Aorta (tissue), 5 donors: ENCODE measurements at places on chromosomes 6 and 20. TPM values are rescaled to one million over a fixed set of nuclear protein-coding genes. Genes with fewer than 3 reads are reported as not detected.

DNA sequence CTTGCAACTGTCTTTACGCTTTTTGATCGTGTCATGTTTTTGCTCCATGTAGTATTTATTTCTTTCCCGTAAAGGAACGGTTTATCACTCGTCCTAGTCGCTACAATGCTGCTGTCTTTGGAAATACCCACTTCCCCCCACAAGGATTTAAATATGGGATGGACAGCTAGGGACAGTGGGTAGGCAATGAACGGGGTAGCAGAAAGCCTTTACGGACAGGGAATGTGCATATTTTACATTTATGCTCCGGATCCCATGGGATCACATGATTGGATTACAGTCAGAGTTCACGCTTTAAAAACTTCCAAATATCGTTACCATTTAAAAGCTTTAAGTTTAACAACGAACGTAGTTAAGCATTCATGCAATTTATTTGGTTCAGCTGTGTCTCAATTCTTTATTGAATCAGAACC is 1.2 kb downstream of the HIVEP1 start:
- no peak for DNase-seq

DNA sequence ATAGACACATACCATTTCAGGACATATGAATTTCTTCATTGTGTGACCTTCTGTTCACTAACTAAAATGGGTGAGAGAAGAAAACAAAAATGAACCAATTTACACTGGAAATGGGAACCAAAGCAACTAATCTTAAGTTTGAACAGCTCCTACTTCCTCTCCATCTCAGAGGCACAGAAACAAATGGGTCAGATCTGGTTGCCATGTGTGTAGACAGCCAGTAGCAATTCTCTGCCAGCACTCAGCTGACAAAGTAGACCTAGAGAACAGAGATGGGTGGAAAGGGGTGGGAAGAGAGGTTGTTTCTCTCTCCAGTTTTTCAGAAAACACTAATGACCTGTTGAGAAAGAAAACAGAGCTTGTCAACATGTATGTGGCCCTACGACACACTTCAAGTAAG is 14.3 kb upstream of the POPDC3 start:
- DNase-seq = no peak

- DNase-seq = no peak
Observed at GRCh38 chr6:71114544-71114943, 157.7 kb upstream of the B3GAT2 start.

DNA sequence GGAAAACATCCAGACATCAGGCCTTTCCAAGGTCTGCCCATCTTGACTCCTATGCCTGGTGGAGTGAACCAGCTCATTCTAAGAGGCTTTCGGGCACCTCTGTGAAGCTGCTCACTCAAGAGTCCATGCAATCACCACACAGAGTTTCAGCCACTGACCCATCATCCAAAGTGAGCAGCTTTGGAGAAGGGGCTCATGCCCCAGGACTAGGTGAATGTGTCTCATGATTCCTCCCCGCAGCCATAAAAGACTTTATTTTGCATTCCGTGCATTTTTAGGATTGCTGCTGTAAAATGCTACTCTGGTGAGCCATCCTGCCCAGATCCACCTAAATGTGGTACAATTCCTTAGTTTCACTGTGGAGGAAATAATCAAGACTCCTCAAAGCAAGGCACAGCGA is 44.5 kb upstream of the EZR start:
- no peak for DNase-seq

- DNase-seq = no peak
Observed at GRCh38 chr20:20665606-20666332, 46.7 kb downstream of the RALGAPA2 start.

GRCh38 chr6:29933955-29934354 is 8.4 kb upstream of the HLA-A start:
- DNase-seq = no peak

DNA sequence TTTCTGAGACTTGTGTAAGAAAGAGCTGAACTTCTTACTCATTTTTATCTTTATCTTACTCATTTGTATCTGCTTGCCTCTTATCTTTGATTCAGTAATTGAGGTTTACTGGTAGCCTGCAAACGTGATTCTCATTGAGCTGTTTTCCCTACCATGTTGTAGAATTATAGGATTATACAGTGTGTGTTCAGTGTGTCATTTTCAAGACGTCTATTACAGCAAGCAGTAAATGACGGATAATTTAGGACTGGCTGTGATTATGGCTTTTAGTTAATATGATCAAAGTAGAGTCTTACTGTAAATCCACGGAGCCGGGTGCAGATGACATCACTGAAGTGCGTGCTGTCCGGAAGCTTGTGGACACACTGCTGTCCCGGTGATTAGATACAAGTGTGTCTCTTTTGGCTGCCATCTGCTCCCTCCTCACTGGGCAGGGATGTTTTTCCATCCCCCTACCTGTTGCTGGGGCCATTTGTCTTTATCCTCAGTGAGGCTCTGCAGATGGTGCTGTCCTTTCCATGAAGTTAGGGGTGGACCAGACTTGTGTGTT is 6.0 kb downstream of the NELFCD start:
- DNase-seq = no peak

DNA sequence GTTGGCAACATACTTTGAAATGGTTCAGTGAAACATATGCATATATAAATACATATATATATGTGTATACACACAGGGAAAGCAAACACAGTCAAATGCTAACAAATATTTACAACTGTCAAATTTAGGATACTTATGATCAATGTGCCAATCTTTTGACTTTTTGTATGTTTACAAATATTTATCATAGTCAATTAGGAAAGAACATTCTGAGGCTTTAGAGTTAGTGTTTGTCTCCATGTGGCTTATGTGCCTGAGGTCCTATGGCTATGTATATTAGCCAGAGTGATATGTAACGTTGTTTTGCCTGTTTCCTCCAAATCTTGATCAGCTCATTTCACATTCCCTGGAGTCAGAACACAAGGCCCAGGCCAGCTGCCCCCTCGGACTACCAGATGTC is 126.5 kb upstream of the MAN1A1 start:
- DNase-seq = no peak

DNA sequence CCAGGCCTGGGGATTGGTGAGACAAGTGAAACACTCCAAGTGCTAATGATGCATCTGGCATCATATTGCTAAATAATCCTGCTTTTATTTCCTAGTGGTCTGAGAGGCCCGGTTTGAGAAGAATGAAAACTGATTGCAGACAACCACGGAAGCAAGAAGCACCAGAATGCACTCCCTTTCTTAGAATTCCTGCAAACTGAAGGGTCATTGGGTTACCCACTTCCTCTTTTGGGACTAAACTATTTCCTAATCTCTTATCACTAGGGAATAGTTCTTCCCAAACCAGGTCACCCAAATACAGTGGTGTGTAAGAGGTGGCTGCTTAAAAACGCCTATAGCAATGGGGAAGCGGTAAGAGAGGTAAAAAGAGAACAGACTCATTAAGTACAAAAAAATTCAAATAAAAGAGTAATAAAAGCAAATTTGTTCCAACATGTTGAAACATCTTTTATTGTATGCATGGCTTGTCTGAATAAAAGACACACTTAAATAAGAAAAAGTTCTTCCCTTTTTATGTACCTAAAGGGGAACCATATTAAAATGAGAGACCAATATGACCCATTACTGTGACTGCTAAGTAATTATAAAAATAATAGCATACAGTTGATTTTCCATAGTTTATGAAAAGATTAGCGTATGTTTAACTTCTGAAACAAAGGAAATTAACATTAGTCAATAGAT is 125.8 kb downstream of the MYB start:
- DNase-seq = no peak

- no peak for DNase-seq
Observed at GRCh38 chr6:166026586-166027126, 141.0 kb downstream of the TBXT start.

- no peak for DNase-seq
Observed at GRCh38 chr6:131026243-131026642, 36.8 kb downstream of the EPB41L2 start.

- DNase-seq = no peak
Observed at GRCh38 chr6:55980627-55981211, 105.3 kb upstream of the BMP5 start.

DNA sequence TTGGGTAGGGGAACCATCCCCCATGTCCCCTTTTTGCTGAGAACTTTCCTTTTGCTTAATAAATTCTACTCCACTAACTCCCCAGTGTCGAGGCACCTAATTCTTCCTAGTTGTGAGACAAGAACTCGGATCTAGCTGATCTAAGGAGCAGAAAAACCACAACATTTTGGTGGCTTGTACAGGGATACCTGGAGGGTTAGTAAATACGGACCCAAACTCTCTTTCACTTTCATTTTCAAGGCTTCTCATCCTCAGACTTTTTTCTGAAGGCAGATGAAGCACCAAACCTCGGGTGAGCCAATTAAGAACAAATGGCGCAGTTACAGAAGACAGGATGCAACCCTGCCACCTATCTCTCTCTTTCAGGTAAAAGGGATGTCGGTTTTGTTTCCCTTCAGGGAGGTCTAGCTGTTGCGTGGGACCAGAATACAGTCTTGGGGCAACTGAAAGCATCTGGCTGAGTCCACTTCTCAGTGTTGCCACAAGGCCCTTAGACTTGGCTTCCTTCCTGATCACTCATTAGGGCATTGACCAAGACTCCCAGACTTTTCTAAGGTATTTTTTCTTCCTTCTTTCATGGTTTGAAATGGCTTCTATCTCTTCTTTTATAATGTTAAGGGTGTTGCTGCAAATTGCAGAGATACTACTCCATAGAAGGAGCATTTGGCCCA is 11.1 kb upstream of the HTR1B start:
- no peak for DNase-seq

DNA sequence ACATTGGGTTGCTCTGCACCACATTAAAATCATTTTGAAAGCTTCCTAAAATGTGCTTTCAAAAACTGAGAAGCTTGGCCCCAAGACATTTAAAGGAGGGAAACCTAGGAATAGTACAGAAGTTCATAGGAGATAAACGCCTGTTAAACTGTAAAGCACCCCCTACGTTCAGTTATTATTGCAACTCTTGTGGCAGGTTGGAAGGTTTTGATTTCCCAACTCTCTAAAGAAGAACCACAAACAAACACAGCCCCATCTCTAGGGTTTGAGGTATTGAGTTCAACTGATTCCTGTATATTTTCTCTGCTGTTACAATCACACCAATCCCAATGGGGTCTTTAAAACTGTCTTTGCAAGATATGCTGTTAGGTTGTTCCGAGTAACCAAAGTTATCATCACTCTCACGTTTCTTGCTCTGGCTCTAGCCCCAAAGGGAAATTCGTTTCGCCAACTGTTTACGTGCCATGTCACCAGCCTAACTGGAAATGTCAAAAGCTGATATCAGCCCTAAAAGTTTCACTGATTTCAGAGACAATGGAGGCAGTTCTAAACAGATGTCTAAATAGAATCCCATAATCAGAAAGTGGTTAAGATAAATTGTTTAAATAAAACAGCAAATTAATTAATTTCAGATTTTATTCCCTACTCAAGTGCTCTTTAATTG is 12.1 kb downstream of the TFAP2A start:
- no peak for DNase-seq

DNA sequence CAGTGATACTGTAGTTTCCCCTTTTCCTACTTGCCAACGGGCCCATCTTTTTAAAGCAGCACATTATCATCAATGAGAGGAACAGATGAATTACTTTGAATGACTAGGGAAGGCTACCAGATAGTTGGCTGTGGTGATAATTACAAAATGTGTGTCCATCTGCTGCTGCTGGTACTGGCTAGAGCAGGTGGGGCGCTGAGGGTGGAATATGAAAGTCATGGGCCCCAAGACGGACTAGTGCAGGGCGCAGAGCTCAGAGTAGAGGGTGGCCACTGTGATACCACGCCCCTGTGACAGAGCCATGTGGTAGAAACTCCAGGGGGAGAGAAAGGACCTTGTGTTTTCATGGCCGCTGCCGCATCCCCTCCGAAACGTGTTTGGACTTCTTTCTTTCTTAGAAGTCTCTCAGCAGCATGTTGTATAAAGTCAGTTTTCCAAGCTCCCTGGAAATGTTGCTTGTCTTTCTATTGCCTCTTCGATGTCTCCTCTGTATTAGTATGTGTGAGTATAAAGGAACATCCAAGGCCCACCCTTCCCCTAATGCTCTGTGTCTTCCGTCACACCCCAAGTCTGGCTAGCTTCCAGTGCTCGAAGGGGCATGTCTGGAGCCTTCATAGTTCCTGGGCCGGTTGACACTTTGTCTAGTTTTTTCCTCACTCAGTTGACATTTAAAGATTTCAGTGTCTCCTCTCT is 88.1 kb downstream of the PPP1R14C start:
- no peak for DNase-seq

GRCh38 chr6:82818727-82819126 is 246.9 kb downstream of the UBE3D start:
- no peak for DNase-seq

DNA sequence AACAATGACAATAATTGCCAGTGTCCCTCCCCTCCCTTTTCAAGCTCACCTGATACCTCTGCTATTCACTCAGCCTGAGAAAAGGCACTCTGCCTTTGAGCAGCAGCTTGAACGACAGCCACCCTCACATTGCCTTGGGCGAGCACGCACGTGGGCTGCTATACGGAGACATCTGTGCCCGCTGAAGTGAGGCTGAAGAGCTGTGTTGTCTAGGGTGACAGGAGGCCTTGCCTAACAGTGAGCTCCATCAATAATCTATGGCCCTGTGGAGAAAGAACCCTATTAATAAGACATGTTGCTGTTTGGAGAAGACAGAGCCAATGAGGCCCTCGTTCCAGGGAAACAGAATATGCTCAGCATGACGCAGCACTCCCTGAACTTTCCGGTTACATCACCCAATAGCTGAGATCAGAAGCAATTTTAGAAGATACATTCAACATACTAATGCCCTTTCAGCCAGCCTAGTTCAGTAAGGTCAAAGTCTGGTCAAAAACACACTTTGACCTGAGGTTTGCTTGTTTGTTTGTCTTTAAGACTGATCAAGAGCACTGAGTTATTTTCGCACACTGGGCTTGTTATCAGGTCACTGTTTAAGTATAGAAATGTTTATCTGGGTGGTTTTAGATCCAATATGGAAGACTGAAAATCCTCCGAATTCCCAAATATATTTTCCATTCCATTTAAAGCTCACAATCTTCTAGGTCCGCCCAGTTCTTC is 30.6 kb downstream of the RBM24 start:
- no peak for DNase-seq

DNA sequence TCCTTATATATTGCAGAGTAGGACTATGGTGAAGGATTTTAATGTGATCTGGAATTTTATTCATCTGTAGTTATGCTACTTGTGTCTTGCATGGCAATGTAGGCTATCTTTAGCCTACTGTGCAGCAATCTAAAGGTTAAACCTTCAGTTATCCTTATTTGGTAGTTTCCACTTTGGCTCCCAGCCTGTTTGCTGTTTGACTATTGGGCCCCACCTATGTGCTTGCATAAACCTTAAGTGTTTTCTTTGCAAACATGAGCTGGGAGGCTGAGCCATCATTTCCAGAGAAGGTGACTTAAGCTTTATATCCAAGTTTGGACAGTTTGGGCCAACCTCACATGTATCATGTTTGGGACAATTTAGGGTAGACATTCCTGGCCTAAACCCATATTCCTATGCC is 537.5 kb downstream of the BTBD3 start:
- no peak for DNase-seq

GRCh38 chr6:110036408-110037302 is 58.5 kb downstream of the GPR6 start:
- no peak for DNase-seq

ULBP2 gene
- 0.68 TPM for total RNA-seq

FITM2 gene
- total RNA-seq = 6.6 TPM

TAF4 gene
- 13.2 TPM for total RNA-seq

GSTA3 gene
- not detected for total RNA-seq
